ENCODE measurements at places on chromosomes 6 and 20.
A peak's percentile ranks its signal among the peaks of the same experiment; 100 is the strongest.

DNA sequence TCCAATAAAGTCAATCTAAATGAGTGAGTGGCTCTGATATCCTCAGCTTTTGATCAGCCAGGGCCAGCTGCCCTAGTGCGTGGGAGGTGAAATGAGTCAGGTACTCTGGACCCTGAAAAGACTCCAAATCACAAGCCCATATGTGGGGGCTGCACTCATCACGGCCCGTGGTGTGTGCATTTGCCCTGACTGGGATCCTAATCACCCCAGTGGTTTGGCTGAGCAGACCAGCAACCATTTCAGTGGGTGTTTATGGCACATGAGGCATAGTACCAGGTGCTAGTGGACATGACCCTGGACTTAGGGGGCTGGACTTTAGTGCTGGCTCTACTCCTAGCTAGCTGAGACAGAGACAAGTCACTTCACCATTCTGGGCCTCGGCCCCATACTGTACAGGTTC lies 39.4 kb downstream of the SCML4 start:
- no peak for DNase-seq

DNA sequence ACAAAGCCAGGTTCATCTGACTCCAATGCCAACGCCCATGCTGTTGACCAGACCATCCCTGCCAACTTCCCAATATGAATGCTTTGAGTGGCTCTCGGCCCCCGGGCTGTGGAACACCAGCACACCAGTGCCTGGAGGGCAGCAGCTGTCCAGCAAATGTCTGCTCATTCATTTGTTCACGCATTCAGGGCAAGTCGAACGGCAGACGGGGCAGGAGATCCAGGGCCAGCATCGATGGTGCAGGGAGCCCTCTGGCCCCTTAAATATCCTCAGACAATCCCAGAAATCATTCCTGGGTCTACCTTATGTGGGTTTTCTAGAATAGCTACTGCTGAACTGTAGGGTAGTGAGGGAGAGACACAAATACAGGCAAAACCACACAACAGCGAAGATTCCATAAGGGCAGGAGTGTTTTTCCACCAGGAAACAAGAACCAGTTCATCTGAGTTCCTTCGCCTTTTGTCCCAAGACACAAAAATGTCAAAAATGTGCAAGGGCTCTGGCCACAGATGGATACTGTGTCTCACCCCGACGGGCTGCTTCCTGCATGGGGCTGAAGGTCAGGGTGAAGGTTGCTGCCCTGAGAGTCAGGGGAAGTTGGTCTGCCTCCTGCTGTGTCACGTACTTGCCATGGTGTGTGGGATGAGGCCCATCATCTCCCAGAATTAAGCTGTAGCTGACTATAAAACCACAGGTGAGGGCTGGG lies 15.5 kb downstream of the RIPOR3 start:
- peak; percentile 65 for DNase-seq

DNA sequence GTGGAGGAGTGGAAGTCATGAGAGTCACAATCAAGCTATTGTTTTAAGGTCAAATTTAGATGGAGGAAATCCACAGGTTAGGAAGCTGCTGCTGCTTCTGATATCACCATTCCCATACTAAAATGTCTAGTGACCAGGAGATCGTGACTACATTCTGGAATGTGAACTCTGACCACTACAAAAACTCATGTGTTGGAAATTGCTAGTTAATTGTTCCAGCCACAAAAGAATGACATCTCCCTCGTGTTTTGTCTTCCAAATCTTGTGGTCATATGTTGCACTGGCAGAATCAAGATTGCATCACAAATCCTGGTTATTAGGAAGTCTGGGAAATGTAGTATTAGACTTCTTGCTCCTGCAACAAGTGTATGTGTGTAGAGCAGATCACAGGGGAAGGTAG lies 441.9 kb downstream of the CD109 start:
- DNase-seq: peak; percentile 87

DNA sequence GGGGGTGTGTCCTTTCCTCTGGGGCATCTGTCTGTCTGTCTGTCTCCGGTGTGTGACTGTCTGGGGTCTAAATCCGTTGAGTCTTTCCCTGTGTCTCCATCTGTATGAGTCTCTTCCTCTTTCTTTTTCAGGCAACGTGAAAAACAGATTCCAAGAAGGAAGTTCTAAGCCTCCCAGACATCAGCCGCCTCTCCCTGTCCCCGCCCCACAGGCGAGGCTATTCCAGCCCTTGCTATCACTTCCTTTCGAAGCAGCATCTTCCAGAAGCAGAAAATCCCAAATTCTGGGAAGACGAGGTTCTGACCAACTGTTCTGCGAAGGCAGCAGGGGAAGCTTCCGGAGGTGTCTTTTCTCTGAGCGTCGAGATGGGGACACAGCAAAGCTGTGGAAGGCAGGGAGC lies 34.0 kb downstream of the PMEPA1 start:
- DNase-seq: no peak

GRCh38 chr6:15313367-15313766 lies 67.5 kb downstream of the JARID2 start:
- no peak for DNase-seq

DNA sequence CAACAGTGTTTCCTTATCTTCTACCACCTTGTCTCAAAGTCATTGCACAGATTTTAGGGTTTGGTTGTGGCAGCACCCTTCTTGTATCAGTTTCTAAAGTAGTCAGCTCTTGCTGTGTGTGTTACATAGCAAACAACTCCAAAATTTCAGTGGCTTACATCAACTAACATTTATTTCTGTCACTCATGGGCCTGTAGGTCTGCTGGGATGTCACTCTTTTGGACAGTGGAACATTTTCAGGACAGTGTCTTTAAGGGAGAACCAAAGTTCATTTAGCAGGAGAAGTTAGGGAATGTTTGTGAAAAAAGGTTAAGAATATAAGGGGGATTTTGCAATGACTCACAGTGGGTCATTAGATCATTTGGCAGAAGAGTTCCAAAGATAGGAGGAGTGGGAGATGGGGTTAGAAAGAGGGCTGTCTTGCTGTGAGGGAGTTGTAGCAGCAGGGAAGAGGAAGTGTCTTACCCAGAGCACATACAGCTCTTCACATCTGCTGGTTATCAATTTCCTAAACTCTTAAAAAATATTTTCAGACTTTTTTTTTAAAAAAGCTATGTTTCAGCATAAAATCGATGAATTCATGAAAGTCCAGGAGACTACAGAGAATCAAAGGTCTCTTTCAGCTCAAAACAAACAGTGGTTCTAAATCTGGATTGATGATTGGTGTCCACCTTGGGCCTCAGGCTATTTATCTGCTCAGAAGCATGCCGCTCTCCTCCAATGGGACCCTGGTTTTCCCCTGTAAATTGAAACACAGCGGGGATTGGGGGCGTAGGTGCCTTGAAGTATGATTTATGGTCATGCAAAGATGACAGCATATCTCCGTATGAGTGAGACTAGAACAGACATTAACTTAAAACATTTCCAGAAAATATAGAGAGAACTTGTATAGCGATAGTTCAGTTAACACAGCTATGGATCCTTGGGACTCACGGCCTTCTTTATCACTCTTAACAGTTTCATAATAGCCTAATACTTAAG lies 117.3 kb downstream of the B3GAT2 start:
- peak; percentile 26 for DNase-seq

GRCh38 chr20:13200767-13201500 lies 20.1 kb upstream of the ISM1 start:
- no peak for DNase-seq

DNA sequence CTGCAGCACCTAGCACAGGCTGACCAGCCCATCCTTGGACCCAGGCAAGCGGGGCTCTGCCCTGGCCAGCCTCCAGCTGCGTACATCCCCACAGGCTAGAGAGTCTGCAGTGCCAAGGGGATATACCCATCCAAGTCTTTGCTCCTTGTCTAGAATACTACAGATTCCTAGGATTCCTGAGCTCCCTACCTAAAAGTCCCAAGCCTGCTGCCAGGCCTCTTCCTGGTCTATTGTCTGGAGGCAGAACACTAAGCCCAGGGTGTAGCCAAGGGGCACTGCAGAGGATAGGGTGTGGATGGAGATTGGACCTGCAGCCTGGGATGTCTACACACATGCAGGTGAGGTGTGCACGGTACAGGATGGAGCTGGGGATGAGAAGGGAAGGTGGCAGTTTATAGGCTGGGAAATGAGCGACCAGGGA lies 90.0 kb upstream of the SIRPA start:
- no peak for DNase-seq

DNA sequence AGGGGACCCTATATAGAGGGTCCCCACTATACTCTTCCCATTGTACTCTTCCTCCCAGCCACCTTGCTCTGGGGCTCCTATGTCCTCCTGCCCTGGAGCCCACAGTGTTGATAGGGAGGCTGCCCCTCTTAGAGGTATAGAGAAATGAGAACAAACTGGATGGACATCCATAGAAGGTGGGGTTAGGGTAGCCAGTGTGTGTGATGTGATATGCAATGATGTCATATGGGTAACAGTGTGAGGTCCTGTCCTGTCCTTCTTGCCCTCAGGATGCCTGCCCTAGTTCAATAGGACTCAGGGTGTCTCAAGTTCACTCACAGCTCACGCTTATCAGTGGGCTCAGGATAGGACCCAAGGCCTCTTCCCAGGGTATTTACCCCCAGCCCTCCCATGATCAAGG lies 435 bp downstream of the PTCRA start:
- DNase-seq: no peak

DNA sequence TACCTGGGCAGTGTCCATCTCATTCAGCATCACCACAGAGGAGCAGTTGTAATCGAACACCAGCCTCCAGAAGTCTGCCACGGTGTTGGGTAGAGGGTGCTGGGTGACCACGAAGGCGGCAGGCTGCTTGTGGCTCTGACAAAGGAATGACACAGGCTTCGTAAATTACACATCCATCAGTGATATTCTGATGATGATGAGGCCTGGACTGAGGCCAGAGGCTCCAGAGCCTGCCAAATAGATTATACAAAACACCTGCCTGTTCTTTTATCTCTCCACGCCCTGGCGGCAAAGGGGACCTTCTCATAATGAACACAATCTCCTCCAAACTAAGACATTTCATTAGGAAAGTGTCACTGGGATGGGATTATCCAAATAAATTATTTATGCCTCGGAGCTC lies 480.2 kb upstream of the CHD6 start:
- DNase-seq: no peak

DNA sequence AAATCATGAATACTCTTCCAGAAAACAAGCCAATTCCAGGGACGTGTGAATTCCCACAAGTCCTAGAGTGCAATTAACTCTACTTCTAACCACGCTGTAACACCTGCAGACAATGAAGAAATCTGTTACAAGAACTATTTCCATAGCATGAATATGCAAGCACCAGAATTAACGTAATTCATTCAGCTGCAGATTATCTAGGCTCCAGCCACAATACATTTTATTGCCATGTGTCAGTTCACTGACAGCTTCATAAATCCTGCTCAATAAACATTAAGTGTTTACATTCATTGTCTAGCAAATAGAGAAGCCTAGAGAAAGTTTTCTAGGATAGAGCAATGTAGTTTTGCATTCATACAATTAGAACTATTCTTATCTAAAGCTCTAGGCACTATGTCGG lies 1348.5 kb downstream of the GRIK2 start:
- DNase-seq: no peak

DNA sequence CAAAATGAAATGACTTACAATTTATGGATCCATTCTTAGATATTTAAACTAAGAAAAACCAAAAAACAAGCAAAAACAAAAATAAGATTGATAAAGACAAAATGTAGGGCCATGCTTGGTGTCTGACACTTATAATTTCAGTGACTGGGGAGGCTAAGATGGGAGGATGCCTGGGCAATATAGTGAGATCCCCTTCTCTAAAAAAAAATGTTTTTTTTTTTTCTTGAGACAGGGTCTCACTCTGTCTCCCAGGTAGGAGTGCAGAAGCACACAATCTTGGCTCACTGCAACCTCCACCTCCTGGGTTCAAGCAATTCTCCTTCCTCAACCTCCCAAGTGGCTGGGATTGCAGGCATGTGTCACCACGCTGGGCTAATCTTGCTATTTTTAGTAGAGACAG lies 92.4 kb downstream of the HFE start:
- DNase-seq: no peak

All from choroid plexus epithelial cell (primary cell).